Bronchial epithelial cell (primary cell): ENCODE measurements at places on chromosomes 3 and 15.

- peak; percentile 54 for DNase-seq
Measured at GRCh38 chr15:58524247-58524646, 92.5 kb downstream of the LIPC start.

- no peak for DNase-seq
Measured at GRCh38 chr3:54957711-54958110, 29.9 kb upstream of the LRTM1 start.

DNA sequence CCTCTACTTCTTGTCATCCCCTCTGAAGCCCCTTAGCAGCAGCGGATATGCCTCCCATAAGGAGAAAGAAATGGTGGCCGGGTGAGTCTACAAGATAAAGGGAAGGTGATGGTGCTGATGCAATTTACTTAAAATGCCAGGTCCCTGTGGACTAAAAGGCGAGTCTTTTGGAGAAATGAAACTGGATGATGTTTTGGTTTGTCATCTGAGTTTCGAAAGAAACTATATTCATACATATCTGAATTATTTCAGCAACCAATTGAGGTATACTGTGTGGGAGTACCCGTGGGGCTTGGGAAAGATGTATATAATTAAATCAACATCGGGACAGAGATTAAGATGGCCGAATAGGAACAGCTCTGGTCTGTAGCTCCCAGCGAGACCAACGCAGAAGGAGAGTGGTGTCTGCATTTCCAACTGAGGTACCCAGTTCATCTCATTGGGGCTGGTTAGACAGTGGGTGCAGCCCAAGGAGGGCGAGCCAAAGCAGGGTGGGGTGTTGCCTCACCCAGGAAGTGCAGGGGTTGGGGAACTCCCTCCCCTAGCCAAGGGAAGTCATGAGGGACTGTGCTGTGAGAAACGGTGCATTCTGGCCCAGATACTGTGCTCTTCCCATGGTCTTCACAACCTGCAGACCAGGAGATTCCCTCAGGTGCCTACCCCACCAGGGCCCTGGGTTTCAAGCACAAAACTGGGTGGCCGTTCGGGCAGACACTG lies 210.6 kb upstream of the CHRM5 start:
- no peak for DNase-seq

DNA sequence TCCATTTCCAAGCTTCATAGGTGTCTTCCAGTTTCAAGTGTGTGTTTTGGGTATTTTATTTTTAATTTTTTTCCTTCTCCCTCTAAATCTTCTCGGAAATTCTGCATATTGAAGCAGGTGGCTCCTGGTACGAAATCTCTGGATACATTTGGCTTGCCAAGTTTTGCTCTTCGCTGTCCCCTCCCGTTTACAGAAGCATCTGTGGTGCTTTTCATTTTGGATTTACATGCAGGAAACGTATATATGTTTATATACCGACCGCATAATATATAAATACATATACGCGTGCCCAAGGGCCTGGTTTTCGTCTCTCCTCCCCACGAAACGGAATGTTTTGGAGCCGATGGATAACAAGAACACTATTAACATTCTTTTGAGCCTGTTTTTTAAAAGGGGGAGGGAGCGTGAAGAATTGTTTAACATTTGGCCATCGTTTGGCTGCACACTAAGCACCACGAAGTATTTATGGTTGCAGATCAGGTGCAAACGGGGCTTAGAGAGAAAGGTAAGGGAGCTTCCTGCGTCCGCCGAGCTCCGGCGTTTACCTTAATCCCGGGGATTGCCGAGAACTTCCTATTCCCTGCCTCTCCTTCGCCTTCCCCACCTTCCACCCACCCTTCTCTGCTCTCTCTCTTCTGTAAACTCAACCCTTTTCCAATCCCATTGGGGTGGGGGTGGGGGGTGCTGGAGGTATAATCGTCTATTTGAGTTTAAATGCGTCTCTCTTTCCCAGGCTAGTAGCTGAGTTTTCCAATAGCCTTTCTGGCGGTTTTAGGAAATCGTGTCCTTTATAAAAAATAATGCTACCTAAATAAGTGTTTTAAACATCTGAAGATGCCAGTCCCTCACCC lies 1.1 kb upstream of the NLGN1 start:
- DNase-seq: no peak

- DNase-seq: no peak
Measured at GRCh38 chr3:141511361-141511760, 24.5 kb downstream of the RASA2 start.

DNA sequence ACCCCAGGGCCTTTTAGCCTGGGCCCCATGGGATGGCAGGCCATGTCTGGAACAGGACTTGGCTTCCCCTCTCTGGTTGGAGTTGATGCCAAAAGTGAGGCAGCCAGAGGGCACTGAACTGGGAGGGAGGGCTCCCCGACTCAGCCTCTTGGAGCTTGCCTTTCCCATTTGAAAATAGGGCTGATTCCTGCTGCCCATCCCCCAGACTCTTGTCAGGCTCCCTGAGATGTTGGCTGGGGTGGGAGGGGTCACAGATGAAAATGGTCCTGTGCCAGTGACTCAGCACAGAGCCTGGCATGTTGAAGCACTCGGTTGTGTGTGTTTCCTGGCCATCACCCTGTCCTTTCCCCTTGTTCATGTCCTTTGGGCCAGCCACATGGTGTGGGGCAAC lies 6.6 kb downstream of the PPCDC start:
- peak; percentile 12 for DNase-seq

DNA sequence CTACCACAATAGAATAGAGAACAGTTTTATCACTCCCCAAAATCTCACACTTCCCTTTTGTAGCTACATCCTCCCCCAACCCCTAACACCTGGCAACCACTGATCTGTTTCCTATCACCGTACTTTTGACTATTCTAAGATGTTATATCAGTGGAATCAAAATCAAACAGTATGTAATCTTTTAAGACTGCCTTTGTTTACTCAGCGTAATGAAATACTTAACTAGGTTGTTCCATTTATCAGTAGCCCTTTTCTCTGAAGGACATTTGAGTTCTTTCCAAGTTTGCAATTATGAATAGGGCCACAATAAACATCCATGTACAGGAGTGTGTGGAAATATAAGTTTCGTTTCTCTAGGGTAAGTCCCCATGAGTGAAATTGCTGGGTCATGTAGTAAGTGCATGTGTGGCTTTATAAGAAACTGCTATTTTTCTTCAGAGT lies 372.3 kb downstream of the SV2B start:
- no peak for DNase-seq

- DNase-seq: peak; percentile 49
Measured at GRCh38 chr15:80060356-80061006, 1.0 kb downstream of the ZFAND6 start.

DNA sequence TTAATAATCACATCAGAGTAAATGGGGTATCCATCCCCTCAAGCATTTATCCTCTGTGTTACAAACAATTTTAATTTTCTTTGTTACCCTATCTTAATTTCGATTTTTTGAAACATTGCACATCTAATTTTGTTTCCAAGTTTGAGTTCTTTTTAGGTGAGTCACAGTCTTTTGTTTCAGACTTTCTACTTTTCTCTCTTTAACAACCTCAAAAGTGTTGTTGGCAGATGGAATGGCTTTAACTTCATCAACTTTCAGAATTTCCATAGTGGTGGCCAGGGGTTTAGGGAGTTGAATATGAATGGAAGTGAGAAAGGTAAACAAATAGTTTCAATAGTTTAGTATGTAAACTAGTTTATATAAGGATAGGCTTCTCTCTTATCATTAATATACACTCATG lies 223.0 kb upstream of the MLF1 start:
- no peak for DNase-seq

DNA sequence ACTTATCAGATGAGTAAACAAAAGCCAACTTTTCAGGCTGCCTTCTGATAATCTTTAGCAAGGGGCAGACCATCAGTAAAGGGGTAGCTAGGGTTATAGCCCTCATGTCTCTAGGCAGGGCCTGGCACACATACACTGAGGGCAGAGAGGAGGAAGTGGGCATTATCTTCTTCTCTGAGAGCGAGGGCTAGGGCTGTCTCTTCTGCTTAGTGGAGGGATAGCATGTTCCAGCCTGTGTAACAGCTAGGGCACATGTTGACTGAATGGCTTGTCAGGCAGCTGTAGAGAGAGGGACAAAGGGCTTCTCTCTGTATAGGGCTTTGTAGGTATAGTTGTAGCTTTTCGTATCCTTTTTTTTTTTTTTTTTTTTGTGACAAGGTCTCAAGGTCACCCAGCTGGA lies 17.8 kb downstream of the CRTC3 start:
- DNase-seq: no peak

DNA sequence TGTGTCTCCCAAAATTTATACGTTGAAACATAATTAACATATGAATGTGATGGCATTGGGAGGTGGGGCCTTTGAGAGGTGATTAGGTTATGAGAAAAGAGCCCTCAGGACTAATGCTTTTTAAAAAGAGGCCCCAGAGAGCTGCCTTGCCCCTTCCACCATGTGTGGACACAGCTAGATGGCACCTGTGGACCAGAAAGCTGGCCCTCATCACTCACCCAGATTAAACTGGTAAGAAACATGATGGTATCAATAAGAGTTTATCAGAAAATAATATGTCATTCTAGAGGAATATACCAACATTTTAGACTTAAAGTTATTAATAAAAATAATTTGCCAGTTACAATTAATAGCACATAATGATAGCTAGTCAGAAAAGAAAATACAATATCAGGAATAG lies 25.2 kb upstream of the FAN1 start:
- no peak for DNase-seq
